ENCODE measurements at places on chromosomes 4 and X. TPM values are rescaled to one million over a fixed set of nuclear protein-coding genes. Genes with fewer than 3 reads are reported as not detected.

- DNase-seq, result no peak
Measured at GRCh38 chr4:1227816-1228215, 21.1 kb downstream of the CTBP1 start.

DNA sequence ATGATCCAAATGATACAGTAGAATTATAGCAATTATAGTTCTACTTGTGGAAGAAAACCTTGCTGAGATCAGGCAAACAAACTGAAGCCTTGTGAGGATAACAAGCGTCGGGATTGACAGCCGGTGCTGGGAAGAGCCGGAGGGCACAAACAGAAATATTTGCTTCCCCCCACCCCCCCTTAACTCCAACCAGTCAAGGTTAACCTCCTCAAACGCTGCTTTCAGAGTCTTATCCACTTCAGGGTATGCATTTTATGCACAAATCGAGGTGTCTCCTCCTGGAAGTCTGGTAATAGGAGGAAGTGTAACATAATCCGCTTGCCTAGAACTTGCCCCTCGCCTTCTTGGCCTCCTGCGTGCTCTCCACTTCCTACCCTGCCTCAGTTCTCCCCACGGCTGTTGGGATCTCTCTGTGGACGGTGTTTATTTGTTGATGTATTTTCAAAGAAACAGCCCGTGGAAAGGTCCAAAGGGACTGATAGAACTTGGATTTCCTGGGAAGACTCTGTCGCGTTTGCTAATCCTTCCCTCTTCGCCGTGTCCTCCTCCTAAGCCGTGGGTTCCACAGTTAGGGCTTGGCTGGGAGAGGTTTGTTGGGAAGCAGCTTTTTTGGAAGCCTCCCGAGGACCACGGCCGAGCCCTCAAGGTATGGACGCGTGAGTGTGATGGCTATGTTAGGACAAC lies 4.1 kb upstream of the ARX start:
- no peak for DNase-seq

DNA sequence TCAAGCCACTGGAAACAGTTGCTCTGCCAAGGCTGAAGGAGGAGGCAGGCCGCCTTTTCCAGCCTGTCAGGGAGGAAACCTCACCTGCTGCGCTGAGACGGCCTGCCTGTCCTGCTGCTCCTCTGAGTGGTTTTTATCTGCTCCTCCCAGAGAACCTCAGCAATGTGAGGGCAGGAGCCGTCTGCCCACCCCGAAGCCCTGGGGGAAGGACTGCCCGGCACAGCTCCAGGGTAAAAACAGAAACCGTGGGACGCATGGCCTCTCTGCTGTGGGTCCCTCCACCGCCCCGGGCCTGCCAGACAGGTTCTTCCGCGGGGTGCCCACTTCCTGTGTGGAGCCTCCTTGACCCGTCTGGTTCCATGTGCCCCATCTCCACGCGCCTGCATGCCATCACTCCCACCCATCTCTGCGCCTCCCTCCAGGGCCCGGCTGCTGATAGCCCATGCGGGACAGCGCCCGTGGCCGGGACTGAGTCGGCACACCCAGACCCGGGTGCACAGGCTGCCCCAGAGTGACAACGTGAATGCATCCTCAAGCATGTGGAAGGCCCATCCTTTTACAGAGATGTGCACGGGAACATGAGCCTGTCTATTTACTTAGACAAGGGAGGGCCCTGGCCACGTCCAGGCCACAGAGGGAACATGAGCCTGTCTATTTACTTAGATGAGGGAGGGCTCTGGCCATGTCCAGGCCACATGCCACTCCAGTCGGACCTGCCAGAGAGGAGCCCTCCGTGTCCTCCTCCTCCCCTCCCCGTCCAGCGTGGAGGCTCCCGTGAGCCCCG lies 4.0 kb upstream of the SLC49A3 start:
- no peak for DNase-seq

GRCh38 chrX:38803243-38803587 lies 2.0 kb downstream of the MID1IP1 start:
- no peak for DNase-seq

GRCh38 chr4:7472442-7473013 lies 37.8 kb upstream of the PSAPL1 start:
- DNase-seq, result no peak

GRCh38 chr4:86055898-86056297 lies 304.0 kb downstream of the MAPK10 start:
- DNase-seq, result no peak

- DNase-seq, result no peak
Measured at GRCh38 chrX:121052122-121052521, 4.7 kb downstream of the GLUD2 start.

Gene ATP8A1
- 27.6 TPM for total RNA-seq

Gene QRFPR
- total RNA-seq, result not detected

Gene PDZD11
- 25.9 TPM for total RNA-seq
